A549 treated with CpdA at 1 μM for 4 hours (cell line): ENCODE measurements at places on chromosomes 7 and 10. TPM values are rescaled to one million over a fixed set of nuclear protein-coding genes. Genes with fewer than 3 reads are reported as not detected.

NUPR2 gene
- total RNA-seq = not detected in 5 replicates

ATG9B gene
- 0.64 to 0.97 TPM (median 0.86 TPM) in 5 replicates for total RNA-seq

PSD gene
- 0.24 to 0.91 TPM (median 0.30 TPM) in 5 replicates for total RNA-seq

PLPP4 gene
- 0.09 to 0.14 TPM (median 0.13 TPM) in 4 of 5 replicates, not detected in the other for total RNA-seq

OPALIN gene
- total RNA-seq = not detected in 5 replicates

GHRHR gene
- total RNA-seq = not detected in 5 replicates

ZNF853 gene
- 1.9 to 3.0 TPM (median 2.2 TPM) in 5 replicates for total RNA-seq

AKR1D1 gene
- total RNA-seq = not detected in 5 replicates

TLL2 gene
- 0.07 to 0.19 TPM (median 0.12 TPM) in 5 replicates for total RNA-seq

CTNNA3 gene
- not detected in 5 replicates for total RNA-seq

ATP6V0E2 gene
- total RNA-seq = 45.3 to 64.3 TPM (median 59.8 TPM) in 5 replicates

ZNF777 gene
- 16.2 to 21.0 TPM (median 20.0 TPM) in 5 replicates for total RNA-seq
